ENCODE measurements at places on chromosomes 16 and 17.

DNA sequence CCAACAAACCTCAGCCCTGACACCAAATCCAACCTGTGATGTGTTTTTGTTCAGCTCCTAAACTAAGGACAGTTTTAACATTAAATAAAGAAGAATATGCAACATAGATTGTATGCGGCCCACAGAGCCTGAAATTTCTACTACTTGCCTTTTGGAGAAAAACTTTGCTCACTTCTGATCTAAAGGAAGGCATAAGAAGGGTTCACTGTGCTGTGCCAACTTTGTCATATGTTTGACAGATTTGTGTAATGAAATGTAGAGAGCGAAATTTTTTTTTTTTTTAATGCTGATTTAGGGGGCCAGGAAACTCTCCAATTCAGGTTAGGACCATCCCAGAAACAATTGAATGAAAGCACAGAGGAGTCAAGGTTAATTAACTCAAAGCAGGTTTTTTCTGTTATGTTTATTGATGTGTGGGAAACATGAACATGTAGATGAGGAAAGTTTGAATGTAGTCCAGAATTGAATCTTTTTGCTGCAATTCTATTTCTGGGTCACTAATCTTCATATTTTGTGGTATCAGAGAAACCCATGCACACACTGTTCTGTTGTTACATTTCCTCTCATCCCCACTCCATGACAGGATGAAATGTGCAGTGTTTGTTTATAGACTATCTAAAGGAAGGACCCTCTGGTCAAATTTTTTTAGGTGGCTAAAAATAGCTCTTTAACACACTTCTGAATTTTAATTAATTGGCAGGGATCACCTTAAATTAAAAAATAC, 71.5 kb downstream of the TAOK1 start:
- no peak for DNase-seq

- no peak for DNase-seq
Measured at GRCh38 chr16:75798714-75799113, 72.4 kb upstream of the CPHXL start.

- no peak for DNase-seq
Measured at GRCh38 chr17:12097326-12097725, 76.6 kb downstream of the MAP2K4 start.

- no peak for DNase-seq
Measured at GRCh38 chr16:86939609-86940008, 361.3 kb downstream of the FOXL1 start.

- DNase-seq = no peak
Measured at GRCh38 chr17:65064452-65065019, 8.0 kb upstream of the GNA13 start.

DNA sequence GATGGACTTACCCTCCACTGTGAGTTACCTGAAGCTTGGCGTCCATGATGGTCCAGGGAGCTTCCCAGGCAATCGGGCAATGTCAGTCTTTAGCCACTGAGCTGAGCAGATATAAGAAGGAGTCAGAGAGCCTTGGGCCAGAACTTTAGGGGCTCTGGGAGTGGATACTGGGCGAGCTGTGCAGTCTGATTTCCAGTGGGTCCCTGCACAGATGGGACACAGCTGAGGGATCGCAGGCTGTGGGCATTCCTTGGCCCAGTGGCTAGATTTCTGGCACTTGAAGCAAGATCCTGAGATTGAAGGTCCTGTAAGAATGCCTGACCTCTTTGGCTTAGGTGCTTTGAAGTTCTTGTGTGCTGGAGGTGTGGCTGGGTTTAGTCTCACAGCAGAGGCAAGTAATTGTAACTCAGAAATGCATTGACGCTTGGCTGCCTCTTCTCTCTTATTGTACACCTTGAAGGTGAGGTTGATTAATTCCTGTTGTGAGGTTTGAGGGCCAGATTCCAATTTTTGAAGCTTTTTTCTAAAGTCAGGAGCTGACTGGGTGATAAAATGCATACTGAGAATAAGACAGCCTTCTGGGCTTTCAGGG, 2283.8 kb downstream of the TP53TG3F start:
- no peak for DNase-seq

DNA sequence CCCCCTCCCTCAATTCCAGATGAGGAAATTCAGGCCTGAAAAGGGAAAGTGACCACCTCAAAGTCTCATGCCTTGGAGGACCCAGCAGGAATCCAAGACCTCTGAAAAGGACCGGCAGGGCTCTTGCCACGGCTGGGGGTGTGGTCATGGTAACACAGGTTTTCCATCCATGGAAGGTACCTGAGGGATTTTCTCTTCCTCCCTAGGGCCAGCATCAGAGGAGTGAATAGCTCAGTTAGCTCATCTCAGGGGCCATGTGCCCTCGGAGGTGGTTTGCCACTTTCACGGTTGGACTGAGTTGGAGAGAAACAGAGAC, 1.3 kb downstream of the CIITA start:
- no peak for DNase-seq

GRCh38 chr16:81604960-81605383, 160.4 kb downstream of the CMIP start:
- no peak for DNase-seq

GRCh38 chr16:13957197-13958078, 37.5 kb downstream of the ERCC4 start:
- no peak for DNase-seq

GRCh38 chr17:60169921-60170817, 20.4 kb downstream of the CA4 start:
- DNase-seq = no peak

DNA sequence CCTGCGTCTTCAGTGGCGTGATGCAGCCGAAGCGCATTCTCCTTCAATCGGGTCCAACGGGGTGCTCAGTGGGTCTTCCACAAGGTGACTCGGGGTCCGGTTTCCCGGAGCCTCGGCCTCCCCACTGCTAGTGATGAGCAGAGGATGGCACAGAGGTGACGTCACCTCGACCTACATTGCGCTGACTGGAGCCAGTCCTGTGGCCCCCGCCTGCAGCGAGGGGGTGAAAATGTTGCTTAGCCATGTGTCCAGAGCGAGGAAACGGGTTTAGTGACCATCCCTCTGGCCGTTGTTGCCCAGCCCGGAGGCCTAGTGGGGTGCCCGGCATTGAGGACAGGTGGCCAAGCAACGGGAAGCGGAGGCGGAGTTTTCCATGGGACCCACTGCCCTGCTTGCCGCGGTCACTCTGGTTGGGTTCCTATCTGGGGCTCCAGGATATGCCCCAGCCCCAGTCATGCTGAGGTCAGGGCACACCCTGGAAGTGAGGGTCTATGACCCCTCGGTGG, 190.6 kb upstream of the CIBAR2 start:
- DNase-seq = no peak

DNA sequence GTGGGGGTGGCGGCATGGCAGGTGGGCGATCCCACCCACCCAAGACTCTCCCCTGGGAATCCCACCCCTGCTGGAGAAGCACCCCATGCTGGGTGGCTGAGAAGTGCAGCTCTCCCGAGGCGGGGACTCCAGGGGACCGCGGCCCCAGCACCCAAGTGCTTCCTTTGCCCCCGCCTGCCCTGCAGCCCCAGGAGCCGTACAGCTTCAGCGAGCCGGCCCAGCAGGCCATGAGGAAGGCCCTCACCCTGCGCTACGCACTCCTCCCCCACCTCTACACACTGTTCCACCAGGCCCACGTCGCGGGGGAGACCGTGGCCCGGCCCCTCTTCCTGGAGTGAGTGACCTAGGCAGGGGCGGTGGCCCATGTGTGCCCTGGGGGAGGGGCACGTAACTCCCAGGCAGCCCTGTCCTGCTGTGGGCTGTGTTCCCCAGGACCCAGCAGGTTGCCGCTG, 11.7 kb downstream of the GAA start:
- no peak for DNase-seq

- DNase-seq = no peak
Measured at GRCh38 chr17:82124101-82124500, 26.1 kb upstream of the FASN start.

GRCh38 chr16:59212492-59213024, 478.4 kb upstream of the GOT2 start:
- no peak for DNase-seq

- no peak for DNase-seq
Measured at GRCh38 chr17:13537871-13538643, 63.7 kb downstream of the HS3ST3A1 start.

DNA sequence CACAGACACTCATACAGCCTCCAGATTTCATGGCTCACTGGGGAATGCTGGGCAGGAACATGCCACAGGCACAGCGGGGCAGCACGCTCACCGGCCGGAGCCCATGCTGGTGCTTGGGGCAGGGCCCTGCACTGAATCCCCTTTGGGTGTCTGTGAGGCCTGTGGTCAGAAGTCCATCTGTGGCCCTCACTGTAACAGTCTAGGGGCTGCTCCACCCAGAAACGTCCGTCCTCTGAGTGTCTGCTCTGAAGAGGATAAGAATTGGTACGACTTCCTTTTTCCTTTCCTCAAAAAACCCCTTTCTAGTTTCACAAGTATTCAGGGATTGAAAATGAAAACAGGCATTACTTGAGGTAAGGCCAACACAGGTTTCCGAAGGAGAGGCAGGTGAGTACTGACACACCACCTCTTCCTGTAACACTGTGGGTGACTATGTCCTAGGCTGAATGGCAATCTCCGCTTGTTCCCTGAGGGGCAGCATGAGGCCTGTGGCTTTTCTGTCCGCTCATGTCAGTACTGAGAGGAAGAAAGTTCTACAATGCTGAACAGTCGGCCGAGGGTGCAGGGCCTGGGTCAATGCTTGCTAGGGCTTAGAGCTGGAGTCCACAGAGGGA, 42.5 kb downstream of the TMEM11 start:
- no peak for DNase-seq

- no peak for DNase-seq
Measured at GRCh38 chr16:10581507-10581906, 1.1 kb upstream of the EMP2 start.

GRCh38 chr17:8697323-8697741, 47.3 kb downstream of the CCDC42 start:
- no peak for DNase-seq

- DNase-seq = no peak
Measured at GRCh38 chr16:24409045-24409444, 130.3 kb upstream of the RBBP6 start.

- no peak for DNase-seq
Measured at GRCh38 chr17:34368946-34369500, 6.0 kb upstream of the CCL1 start.

DNA sequence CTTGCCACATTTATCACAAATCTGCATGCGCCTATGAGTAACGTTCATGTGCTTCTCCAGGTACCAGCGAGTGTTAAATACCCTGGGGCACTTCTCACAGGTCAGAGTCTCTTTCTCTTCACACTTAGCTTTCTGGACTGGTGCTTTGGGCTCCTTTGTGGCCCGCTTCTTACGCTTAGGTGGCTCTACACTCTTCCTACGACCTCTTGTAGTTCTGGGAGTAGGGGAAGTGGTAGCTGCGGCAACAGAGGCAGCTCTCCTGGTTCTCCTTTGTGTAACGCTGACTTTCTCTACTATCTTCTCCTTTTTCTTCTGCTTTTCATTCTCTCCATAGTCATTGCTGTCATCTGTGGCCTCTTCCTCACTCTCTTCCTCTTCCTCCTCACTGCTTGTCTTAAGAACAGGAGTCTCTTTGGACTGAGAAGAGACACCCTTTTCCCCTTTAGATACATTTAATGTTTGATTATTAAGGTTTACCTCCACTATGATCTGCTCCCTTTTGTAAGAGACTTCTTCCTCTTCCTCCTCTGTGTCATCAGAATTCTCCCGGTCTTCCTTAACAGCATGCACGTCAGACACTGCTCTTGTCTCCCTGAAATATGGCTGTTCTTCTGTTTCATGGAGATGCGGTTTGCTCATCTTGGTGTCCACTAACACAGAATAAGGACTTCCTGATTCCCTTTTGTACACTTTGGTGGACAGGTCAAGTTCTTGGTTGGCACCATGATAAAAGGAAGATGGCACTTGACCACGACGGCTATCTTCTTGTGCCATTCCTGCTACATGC, 45.0 kb downstream of the ZNF652 start:
- DNase-seq = no peak

DNA sequence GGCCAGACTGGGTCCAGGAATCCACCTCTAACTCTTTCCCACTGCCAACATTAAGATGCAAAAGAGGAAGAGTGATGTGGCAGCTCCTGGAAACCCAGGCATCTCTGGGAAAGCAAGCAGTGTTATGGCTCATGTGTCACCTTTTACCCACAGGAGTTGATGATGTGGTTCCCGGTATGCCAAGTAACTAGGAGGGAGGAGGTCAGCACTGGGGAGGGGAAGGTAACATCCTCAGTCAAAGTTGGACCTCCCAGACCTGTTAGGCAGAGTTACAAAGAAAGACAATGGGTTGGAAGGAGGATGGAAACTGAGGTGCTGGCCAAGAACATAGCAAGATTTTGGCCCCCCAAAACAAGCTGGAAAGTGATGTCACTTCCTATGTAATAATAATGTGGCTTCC, 11.4 kb downstream of the KRABD2 start:
- no peak for DNase-seq

DNA sequence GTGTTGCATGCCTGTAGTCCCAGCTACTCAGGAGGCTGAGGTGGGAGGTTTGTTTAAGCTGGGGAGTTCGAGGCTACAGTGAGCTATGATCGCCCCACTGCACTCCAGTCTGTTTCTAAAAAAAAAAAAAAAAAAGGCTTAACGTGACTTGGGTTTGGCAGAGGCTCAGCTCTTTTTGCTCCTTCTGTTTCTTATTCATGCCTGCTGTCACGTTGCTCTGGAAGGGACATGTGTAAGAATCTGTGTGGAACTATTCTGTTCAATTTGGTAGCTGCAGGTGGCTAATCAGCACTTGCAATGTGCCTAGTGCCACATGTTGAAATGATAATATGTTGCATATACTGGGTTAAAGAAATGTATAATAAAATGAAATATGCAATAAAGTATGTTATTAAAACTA, 20.9 kb upstream of the SYT17 start:
- no peak for DNase-seq

DNA sequence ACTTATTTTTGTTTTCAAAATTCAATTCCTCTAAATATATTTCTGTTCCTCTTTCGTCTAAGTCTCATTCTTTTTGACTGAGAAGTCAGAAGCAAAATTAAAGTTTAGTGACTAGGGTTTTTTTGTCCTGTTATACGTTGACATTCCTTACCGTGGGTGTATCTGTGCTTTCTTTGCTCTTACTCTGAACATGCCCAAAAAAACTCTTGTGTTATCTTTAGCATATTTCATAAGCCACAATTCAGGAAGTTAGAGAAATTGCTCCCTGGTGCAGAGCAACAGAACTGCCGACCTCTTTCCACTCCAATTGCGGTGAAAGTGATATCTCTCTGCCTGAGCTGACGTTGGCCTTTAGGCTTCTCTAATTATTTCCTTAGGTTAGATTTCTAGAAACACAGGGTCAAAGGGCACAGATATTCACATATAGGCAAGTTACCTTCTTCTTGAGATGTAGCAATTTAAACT, 65.7 kb downstream of the CENPV start:
- no peak for DNase-seq

- no peak for DNase-seq
Measured at GRCh38 chr16:25501530-25502255, 190.1 kb upstream of the HS3ST4 start.

- DNase-seq = no peak
Measured at GRCh38 chr16:89312194-89312593, 94.7 kb downstream of the ZNF778 start.

Measured in activated CD8-positive, alpha-beta memory T cell treated with anti-CD3 and anti-CD28 coated beads for 4 hours (primary cell).